T1000 (cell line): ENCODE measurements at places on chromosomes 4 and X.

DNA sequence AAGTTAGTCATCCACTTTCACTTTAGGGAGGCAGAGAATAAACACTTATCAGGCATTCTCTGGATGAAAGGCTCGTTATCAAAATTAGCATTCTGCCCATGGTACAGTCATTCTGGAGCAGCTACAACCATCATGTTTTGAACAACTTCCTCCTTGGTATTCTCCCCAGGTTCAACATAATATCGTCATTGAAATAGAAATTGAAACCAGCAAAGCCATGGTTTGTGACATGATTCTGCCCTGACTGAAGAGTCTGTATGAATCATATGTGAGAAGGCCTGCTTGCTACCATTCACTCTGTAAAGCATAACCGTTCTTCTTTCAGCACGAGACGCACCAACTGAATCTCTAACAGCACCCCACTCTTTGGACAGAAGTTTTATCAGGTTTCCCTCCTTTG, 127.5 kb upstream of the RADX start:
- DNase-seq = no peak

DNA sequence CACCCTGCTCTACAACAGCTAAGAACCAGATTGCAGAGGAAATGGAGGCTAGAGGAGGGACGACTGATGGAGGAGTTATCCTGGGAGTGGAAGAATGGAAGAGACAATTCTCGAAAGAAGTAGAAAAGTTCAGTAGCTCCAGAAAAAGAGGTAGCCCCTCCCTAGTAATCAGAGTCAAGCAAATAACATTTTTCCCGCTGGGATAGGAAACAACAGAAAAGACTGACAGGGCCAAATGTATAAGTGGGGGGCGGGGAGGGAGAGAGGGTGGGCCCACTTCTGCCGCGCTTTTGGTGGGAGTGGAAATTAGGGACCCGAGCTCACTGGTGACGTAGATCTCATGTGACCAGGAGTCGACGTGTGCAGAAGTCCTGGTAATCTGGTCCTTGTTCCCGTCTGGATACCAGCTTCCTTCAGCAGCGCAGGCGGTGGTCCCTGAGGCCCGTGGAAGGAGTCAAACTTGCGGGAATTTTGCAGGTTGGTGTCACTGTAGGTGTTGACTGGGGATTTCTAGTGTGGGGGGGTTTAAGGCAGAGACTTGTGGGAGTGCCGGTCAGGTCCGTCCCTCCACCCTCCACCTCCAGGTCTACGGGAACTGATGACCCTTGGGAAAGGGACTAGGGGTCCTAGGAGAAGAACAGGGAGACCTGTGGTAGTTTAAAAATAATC, at the start of gene TCEAL9:
Gene TCEAL9 (plus strand): TSS at position 377 of the 669 bp plus-strand sequence. CDS start 1,179 bp downstream, outside the sequence.
- DNase-seq = no peak

DNA sequence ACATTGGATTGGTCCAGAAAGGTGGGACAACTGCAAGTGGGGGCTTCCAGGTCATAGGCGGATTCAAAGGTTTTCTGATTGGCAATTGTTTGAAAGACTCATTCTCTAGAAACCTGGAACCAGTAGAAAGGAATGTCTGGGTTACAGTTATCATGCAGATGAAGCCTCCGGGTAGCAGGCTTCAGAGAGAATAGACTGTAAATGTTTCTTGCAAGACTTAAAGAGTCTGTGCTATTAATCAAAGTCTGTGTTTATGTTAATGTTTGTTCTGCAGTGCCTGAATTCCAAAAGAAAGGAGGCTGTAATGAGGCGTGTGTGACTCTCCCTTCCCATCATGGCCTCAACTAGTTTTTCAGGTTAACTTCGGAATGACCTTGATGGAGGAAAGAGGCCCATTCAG, 43.9 kb upstream of the GC start:
- DNase-seq = no peak

DNA sequence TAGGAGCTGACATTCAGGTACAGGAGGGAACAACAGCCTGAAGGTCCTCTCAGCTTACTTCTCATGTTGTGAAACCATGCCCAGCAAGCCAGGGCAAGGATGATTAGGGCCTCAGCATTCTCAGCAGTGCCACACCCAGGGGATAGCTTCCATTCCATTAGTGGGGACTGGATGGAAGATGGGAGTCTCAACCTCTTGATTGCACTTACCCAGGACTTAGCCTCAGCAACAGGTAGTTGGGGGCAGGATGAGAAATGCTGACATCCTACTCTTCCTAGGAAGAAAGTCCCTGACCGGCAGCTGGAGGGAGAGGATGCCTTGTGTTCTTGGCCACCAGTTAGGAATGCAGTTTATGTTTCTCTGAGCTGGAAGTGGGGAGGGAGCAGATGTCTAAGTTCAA, 8.8 kb upstream of the BEX3 start:
- no peak for DNase-seq

GRCh38 chr4:1983846-1984405, 24.8 kb downstream of the NELFA start:
- DNase-seq = no peak

GRCh38 chrX:94178145-94178788, 504.3 kb downstream of the FAM133A start:
- peak; percentile 0 for DNase-seq

DNA sequence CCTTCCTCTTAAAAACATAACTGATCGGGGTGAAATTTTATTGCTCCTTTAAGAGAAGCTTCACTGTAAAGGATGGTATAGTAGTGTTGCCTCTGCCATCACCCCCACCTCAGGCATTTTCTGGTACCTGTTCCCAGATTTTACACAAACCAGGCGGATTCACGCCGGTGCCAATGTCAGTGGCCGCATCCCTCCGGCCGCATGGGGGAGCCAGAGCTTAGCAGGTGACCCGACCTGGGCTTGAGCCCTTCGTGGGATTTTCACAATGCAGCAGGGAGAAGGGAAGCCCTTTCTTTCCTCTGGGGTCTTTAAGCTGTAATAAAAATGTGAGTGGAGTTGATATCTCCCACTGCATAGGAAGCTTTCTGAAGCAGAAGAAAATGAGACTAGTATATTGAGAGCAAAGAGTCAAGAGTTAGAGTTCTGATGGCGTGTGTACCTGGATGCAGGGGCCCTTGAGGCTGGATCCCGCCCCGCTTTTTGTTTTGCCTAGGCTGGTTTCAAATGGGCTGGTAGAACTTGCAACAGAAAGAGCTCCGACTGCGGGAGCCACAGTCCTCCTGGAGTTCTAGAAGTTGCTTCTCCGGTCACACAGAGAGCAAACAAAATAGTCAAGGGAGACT, 59.4 kb downstream of the POLR2B start:
- peak; percentile 50 for DNase-seq

GRCh38 chrX:74371425-74372222, 49.7 kb upstream of the SLC16A2 start:
- DNase-seq = no peak

GRCh38 chr4:84312426-84313012, 186.6 kb downstream of the NKX6-1 start:
- DNase-seq = no peak

DNA sequence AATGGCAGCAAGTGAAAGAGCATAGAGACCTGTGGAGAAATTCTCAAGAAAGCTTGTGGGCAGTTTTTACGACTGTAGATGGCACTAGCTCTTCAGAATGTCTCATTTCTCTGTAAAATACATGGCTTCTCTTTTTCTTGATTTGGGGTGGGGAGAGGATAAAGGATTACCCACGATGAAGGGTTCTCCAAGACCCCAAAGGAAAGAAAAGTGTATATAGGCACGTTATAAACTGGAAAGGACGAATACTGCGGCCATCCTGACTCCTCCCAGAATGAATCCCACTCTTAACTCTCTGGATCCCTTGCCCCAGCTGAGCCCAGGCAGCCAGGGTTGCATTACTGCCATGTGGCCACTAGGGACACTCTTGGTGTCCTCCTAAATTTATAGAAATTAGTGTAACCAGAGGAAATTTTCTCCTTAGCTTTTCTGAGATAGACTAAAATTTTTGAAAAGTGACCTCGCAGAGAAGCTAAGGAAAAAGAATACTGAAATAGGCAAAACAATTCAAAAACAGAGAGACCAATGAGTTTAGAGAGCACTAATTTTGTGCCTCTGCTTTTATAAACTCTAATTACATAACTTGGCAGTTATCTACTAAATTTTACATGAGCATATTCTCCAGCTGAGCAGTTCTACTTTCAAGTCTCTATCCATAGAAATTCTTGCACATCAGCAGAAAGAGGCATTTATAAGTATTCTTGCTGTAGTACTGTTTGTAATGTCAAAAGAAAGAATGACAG, 37.8 kb upstream of the PCDH19 start:
- peak; percentile 1 for DNase-seq

- DNase-seq = no peak
These were observed 400.2 kb downstream of the MAGEE1 start for GRCh38 chrX:76827672-76828071.

DNA sequence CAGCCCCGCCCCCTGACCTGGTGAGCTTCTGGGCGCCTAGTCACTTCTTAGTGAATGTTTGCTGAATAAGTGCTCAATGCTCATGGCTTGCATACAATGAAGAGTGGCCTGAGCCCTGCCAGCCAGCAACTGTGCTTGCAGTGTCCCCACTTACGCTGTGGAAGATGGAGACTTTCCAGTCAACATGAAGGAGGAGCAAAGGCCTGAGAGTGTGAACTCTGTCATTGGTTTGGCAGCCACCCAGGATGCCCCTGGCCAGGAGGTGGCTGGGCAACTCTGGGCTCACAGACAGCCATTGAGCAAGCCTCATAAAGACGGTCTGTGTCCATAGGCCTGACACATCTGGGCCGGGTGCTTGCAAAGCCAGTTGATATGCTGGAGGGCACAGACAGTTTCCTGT, 72.1 kb upstream of the MAMLD1 start:
- no peak for DNase-seq

- DNase-seq = no peak
These were observed 37.2 kb upstream of the PPP2R2C start for GRCh38 chr4:6509587-6509986.

DNA sequence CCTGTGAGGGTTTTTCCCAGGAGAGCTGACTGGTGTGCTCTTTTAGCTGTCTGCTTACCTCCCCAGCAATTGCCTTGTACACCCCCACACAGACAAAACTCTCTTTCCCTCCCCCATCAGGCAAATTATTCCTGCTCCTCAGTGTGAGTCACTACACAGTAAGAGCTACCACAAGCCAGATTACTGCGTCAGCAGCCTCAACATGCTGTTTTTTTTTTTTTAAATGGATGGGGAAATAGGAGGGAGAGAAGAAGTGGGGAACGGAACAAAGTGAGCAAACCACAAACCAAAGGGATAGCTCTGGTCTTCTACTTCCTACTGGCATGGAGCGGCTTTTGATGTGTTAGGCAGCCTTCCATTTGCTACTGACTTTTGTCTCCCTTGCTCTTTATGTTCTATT, 107.5 kb upstream of the ACSL4 start:
- DNase-seq = peak; percentile 3

DNA sequence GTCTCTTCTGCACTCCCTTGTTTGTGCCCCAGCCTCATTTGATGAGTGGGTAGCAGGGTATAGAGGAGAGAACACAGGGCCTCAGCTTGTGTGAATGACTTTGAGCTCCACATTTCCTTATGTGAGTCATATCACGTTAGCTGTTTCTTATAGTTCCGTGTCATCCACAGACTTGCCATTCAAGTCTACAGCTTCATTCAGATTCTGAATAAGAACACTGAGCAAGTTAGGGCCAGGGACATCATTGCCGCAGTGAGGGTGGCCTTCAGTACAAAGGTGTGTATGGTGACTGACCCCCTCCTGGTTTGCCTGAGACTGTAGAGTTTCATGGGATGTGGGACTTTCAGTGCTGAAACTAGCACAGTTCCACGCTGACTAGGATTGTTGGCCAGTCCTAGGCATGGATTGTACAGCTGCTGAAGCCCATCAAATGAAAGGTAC, 23.6 kb downstream of the KLF3 start:
- DNase-seq = no peak

- DNase-seq = no peak
These were observed 28.0 kb upstream of the PLK4 start for GRCh38 chr4:127852661-127853060.

- DNase-seq = no peak
These were observed 18.6 kb downstream of the PSAPL1 start for GRCh38 chr4:7415927-7416686.

DNA sequence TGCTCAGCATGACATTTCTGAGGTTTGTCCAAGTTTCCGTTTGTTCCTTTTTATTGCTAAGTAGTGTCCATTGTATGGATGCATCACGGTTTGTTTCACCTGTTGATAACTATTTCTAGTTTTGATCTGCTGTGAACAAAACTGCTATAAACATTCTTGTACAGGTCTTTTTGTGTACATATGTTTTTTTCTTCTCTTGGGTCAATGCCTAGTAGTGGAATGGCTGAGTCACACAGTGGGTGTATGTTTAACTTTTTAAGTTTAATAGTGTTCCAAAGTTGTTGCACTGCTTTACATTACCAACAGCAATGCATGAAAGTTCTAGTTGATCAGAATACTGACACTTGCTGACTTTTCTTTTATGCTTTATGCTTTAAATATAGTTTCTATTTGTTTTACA, 76.7 kb downstream of the MAOB start:
- DNase-seq = no peak

DNA sequence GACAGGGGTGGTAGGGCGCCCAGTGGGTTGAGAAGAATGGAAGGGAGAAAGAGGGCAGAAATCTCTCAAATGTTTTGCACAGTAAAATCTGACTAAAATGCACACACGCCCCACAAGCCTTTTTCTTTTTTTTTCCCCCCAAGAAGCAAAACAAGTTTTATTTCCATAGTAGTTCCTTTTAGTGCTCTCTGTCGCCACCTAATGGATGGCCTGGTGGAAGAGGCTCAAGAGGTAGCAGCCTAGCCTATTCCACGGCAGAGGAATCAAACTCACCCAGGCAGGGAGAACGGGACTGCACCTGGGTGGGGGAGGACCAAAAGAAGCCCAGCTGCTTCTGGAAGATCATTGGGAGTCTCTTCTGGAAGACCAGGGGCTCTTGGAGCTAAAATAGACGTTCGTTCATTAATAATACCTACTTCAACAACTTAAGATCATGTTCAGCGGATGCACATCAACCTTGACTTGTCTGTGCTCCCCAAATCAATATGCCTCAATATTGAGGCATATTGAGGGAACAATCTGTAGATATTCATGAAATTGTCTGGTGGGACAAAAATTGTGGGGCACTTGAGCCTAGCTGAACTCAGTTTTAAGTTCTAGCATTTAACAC, 31.6 kb upstream of the IRAK1 start:
- no peak for DNase-seq

GRCh38 chr4:16157609-16158503, 68.4 kb downstream of the TAPT1 start:
- DNase-seq = no peak

DNA sequence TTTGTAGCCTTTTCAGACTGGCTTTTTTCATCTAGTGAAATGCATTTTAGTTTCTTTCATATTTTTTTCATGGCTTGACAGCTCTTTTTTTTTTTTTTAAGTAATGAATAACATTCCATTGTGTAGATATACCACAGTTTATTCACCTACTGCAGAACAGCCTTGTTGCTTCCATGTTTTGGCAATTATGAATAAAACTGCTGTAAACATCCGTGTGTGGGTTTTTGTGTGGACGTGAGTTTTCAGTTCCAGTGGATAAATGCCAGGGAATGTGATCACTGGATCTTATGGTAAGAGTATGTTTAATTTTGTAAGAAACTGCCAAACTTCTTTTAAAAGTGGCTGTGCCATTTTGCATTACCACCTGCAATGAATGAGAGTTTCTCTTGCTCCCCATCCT, 160.8 kb downstream of the SOWAHB start:
- DNase-seq = no peak
